T-helper 2 cell (primary cell): ENCODE measurements at places on chromosomes 16 and 17.

- DNase-seq = no peak
Measured at GRCh38 chr17:1545618-1546017, 17.0 kb downstream of the PITPNA start.

DNA sequence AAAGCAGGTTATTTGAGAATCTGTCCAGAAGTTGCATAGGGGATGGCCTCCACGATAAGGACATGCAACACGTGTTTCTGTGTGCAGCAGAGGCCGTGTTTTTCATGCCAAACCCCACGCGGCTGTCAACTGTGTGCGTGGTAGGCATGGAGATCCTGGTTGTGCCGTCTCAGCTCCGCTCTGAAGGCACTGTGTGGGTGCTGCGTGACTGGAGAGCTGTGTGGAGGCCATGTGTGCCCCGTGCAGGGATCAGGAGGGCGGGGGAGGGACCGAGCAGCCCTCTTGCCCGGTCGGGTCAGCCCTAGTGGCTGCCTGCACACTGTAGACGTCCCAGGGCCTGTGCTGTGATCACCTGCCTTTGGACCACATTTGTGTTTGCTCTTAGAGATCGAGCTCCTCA lies 74.5 kb downstream of the SEC14L1 start:
- no peak for DNase-seq

DNA sequence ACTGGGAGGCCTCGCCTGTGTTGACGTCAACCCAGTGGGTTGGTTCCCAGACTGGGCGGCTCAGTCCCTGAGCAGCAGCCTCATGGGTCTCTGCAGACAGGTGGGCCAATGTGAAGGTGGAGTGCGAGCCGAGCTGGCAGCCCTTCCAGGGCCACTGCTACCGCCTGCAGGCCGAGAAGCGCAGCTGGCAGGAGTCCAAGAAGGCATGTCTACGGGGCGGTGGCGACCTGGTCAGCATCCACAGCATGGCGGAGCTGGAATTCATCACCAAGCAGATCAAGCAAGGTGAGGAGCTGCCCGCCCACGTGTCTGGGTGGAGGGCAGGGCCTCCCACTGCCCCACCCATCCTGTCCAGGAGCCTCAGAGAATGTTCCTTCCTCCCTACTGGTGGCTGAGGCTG lies 44.1 kb downstream of the MRC2 start:
- no peak for DNase-seq

DNA sequence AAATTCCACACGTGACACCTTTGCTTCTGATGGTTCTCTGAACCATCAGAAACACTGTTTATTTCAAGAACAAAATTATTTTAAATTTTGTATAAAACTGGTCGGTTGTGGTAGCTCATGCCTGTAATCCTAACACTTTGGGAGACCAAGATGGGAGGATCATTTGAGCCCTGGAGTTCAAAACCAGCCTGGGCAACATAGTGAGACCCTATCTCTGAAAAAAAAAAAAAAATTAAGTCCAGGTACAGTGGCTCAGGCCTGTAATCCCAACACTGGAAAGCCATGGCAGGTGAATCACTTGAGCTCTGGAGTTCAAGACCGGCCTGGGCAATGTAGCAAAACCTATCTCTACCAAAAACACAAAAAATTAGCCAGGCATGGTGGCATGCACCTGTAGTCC lies 8.3 kb upstream of the KANSL1 start:
- DNase-seq = no peak

DNA sequence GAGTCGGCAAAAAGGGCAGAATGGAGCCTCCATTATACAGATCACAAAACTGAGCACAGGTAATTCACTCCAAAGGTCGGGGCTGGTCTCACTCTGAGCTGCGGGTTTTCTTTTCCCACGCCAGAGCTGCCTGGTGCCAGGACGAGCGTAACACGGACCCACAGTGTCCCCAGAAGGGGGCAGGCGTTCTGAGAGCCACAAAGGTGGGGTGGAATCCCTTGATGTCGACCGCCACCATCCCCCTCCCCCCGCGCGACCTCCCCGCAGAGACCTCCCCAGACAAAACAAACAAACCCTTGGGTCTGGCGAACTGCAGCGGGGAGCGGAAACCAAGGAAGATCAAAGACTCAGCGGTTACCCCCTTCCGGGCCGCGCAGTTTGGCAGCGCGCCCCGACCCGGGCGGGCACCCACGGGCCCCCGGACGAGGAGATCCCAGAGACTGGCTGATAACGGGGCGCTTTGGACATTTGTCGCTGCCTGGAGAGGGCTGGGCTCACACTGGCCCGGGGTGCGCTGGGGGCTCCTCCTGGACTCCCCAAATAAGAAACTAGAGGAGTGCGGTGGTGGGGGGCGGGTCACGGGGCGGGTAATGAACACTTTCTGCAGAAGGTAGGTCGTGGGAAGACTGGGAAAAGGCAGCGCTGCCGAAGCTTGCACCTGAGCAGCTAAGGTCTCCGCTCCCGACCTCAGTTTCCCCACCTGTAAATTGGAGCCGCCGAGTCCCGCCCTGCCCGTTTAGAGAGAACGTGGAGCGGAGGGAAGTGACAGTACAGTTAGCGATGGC lies 664 bp upstream of the NKD1 start:
- peak; percentile 63 for DNase-seq
